ENCODE measurements at places on chromosomes 5 and 9. TPM values are rescaled to one million over a fixed set of nuclear protein-coding genes. Genes with fewer than 3 reads are reported as not detected.

SLC6A7 gene
- not detected for total RNA-seq

ZFAND5 gene
- total RNA-seq: 163 TPM

PNPLA7 gene
- total RNA-seq: 2.0 TPM

SLC45A2 gene
- total RNA-seq: 0.17 TPM

KLHL9 gene
- total RNA-seq: 37.7 TPM
